ENCODE measurements at places on chromosomes 11 and 22. TPM values are rescaled to one million over a fixed set of nuclear protein-coding genes. Genes with fewer than 3 reads are reported as not detected.
A peak's percentile ranks its signal among the peaks of the same experiment; 100 is the strongest.

DNA sequence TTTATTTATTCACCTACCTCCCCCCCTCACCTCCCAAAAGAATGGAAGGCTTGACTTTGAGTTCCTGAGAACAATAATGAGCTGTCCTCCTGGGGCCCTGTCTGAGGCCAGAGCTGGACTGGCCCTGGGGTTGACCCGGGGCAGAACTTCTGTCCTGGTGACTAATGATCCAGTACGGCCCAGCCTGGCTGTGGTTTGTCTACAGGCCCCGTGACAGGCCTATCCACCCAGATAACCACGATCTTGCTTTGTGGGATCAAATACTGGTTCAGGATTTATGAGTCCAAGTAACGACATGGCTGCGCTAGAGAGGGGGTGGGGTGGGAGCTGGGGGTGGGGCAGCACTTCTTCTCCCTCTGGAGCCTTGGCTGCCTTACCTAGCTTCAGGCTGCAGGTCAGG, 81.5 kb downstream of the WT1 start:
- DNase-seq = no peak

DNA sequence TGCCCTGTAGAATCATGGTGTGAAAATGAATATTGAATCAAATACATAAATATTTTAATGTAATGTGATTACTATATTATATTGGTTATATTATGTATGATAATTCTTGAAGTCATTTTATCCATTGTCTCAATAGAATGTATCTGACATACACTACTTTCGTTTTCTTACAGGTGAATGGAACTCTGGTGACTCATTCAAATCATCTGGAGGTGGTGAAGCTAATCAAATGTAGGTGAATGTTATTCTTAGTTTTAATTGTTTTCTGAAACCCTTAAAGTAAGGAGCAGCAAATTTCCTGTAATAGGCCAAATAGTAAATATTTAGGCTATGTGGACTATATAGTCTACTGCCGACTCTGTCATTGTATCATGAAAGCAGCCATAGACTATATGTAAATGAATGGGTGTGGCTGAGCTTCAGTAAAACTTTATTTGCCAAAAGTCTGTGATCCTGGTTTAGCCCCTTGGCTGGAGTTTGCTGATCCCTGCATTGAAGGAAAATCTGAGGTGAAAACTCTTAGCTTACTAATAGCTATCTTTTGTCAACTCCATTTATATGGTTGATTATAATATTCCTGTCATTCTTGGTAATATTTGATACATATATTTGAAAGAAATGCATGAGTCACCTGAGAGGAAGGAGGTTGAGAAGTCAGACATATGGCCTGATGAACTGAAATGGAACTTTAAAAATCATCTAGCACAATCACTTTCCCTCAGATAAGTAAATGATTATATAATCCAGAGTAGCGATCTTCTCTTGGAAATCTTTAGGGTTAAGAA, 87.2 kb upstream of the GRIK4 start:
- no peak for DNase-seq

- DNase-seq = no peak
Observed at GRCh38 chr11:15780382-15780781, 576.0 kb downstream of the SOX6 start.

- DNase-seq = no peak
Observed at GRCh38 chr22:39914584-39914983, 13.7 kb downstream of the GRAP2 start.

GRCh38 chr11:32279672-32280071, 155.7 kb downstream of the WT1 start:
- DNase-seq = no peak

GRCh38 chr11:9065607-9066432, 25.6 kb downstream of the SCUBE2 start:
- DNase-seq = no peak

GRCh38 chr11:57745206-57745605, 3.9 kb downstream of the SELENOH start:
- no peak for DNase-seq

DNA sequence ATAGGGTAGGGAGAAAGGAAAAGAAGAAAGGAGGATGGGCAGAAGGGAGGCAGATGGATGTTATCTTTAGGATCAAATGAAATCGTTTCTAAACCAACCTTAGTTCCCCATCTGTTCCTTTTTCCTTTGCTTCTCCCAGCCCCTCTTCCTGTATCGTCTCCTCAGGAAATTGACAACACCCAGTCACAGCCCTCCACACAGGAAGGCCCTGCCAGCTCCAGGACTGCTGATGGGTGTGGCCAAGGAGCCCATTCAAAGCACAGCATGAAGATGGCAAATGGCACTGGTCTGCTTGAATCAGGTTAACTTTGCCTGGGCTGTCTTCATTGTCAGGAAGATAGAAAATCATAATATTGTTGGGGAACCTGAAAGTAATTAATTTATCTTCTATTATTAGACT, 164.8 kb downstream of the C11orf87 start:
- DNase-seq = no peak

DNA sequence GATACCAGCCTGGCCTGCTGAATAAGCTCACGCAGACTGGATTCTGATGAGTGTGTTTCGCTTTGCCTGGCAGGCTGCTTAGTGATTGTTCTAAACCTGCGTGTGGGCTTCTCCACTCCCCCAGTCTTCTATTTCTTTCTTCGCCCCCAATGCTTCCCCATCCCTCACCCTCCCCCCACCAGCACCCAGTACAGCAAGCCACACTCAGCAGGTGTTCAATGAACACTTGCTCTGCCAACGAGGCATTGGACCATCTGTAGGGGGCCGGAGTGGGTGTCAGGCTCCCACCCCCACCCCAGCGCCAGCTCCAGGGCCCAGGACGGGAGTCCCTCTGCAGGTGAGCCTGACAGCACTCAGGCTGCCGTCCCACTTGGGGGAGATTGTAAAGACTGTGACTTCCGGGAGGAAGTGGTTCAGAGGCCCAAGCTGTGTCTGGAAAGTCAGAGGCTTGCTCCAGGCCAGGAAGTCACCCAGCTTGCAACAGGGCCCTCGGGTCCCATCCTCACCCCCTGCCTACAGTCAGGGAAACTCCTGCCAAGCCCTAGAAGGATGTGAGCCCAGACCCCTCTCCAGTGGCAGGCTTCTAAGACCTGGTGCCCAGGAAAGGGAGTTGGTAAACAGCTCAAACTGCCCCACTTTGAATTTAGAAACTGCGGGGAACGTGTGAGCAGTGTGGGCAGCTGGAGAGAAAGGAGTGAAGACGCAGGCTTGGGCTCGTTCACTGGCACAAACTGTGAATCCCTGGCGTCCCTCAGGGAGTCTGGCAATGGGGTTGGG, 66.3 kb upstream of the PRDM11 start:
- DNase-seq = peak; percentile 72

- DNase-seq = no peak
Observed at GRCh38 chr11:67675058-67675747, 780 bp upstream of the ALDH3B2 start.

DNA sequence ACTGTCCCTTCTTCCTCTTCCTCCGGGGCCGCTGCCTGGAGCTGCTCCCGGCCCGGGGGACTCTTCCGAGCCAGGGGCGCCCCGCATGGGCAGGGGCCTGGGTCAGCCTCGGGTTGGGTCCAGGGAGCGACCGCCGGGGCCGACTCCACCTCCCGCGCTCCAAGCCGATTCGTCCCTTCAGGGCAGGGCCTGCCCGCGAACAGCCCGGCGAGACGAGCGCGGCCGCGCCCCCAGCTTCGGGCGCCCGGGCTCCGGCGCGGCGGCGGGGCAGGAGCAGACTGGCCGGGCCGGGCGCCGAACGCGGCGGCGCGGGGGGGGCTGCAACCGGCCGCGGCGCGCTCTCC, at the start of gene LARGE1:
Gene LARGE1 (minus strand): TSS at position 280 of the 344 bp plus-strand sequence.
- peak; percentile 64 for DNase-seq

- DNase-seq = peak; percentile 80
Observed at GRCh38 chr11:76666408-76666807, 4.1 kb downstream of the LRRC32 start.

DNA sequence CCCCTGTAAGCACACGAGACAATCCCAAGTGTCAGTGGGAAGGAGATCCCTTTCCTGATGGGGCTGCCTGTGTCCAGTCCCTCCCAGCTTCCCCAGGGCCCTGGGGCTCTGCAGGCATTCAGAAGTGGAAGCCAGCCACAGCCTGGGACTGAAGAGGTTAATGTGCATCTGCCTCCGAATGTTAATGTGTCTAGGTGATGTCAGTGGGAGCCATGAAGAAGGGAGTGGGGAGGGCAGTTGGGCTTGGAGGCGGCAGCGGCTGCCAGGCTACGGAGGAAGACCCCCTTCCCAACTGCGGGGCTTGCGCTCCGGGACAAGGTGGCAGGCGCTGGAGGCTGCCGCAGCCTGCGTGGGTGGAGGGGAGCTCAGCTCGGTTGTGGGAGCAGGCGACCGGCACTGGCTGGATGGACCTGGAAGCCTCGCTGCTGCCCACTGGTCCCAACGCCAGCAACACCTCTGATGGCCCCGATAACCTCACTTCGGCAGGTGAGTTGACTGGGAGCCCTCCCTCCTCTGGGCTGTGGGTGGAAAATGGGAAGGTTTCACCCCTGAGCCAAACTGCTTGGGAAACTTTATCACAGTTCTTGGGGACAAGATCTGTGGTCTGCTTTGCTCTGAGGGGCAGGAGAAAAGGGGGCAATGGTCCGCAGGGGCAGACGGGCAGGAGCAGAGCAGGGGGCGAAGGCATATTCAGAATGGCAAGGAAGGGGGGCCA, at the start of gene MCHR1:
Gene MCHR1 (plus strand): TSS at position 236 of the 715 bp plus-strand sequence. CDS start 169 bp downstream, at position 405.
- DNase-seq = no peak

- DNase-seq = no peak
Observed at GRCh38 chr11:28461846-28462245, 353.7 kb downstream of the METTL15 start.

DNA sequence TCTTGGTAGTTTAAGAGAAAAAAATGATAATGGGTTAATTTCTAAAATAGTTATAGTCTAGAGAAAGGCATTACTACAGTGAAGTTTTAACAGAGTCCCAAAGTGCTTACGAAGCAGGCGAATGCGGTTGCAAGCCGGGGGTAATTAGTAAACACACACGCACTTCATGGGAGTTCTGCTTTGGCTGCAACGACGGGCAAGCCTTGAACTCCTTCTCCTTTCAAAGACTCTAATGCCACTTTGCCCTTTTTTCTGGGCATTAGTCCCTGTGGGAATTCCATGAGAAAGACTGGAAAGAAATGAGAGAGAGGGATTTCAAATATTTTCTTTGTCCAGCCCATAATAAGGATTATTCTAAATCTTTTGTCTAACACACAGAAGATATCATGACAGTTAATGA, 66.1 kb downstream of the TENM4 start:
- DNase-seq = no peak

GRCh38 chr11:112025707-112026106, 499 bp downstream of the DLAT start:
- no peak for DNase-seq

DNA sequence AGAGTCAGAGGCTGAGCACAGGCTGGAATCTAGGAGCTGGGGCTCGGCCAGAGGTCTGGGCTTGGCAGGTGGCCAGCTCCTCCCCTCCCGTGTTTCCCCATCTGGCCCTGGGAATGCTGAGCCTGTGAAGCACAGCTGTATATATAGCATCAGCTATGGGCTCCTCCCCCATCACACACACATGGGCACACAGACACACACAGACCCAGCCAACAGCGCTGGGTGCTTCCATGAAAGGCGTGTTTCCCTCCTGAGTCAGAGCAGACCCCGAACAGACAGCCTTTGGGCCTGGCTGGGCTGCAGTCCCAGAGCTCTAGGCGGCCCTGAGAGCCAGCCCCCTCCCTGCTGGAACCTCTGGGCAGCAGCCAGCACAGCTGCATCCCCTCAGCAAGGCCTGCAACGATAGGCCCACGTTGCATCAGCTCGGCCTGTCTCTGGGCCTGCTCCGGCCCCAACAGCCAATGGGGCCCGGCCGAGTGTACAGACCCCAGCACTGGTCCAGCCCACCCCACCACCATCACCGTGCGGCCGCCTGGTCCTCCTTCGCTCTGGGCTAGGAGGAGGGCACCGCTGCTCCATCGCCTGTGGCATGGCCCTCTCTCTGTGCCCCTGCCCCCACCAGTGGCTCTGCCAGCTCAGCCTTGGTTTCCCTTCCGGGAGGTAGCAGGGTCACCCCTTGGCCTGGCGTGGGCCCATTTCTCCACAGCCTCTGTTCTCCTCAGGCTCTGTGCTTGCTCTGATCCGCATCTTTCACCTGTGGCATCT, 7.6 kb upstream of the SERPINH1 start:
- peak; percentile 96 for DNase-seq

GRCh38 chr11:75949023-75949672, 134.1 kb downstream of the UVRAG start:
- DNase-seq = no peak

DNA sequence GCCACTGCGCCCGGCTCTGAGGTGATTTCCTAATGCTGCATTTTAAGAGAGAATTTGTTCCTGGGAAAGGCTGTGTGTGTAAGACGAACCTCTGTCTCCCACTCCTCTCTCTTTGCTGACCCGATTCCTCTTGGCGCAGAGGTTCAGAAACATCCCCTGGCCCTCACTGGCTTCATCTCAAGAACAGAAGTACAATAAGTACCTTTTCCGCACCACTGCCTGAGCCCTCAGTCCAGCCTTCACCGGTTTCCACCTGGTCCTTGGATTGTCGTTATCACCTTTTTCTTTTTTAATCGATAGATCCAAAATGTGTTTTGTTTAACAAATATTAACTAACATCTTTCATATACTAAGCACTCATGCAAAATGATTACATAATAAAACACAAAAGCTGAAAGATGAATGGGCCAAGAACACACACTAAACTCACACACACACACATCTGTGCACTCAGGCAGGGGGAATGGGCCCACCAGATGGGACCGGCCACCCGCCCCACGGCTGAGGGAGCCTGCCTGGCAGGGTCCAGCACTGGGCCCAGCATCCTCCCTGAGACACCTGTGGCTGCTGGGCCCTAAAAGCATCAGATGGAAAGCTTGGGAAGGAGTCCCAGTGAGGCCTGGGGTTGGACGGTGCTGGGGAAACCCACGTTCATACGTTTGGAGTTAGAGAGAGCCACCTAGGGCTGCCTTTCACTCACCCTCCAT, 50.4 kb upstream of the A4GALT start:
- peak; percentile 44 for DNase-seq

DNA sequence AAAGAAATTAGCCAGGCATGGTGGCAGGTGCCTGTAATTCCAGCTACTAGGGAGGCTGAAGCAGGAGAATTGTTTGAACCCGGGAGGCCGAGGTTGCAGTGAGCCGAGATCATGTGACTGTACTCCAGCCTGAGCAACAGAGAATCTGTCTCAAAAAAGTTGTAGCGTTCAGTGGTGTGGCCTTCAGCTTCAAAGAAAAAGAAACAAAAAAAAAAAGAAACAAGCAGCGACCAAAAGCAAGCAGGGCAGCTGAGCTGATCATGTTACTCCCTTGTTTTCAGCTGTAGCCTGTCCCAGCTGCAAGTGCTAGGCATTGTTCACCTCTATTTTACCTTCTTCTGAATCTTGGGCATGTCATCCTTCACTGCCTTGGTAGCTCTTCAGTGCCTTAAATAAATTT, 37.0 kb downstream of the SFI1 start:
- no peak for DNase-seq

GRCh38 chr11:77109236-77110019, 6.8 kb downstream of the OMP start:
- no peak for DNase-seq

Gene HBG1
- not detected for total RNA-seq

Gene ANKK1
- not detected for total RNA-seq

Gene PAK1
- total RNA-seq = 10.1 TPM

Gene C11orf16
- not detected for total RNA-seq

Gene TMEM191B
- 1.0 TPM for total RNA-seq

Gene LMO1
- 3.6 TPM for total RNA-seq

Gene TSGA10IP
- not detected for total RNA-seq

Gene C11orf71
- total RNA-seq = 9.3 TPM

Measured in Right ventricle myocardium inferior (tissue), 1 donor.